ENCODE measurements at places on chromosomes 6 and 20. TPM values are rescaled to one million over a fixed set of nuclear protein-coding genes. Genes with fewer than 3 reads are reported as not detected.

DNA sequence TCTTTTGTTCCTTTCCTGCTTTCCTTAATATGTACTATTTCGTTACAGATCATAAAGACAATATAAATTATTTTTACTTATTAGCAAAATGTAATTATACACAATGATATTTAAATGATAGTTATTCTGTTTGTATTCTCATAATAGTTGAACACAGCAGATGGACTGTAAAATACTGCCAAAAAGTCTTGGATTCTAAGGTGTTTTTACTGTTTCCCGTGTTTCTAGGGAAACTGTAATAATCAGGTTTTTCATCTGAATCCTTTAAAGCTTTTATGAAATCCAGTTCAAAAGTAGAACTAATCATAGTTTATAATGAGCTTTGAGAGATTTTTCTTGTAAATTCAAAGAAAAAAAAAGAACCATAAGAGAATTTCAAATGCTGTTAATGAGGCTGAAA, 148.4 kb downstream of the GRIK2 start:
- H3K27me3 ChIP-seq = no peaks in the 10 kb centered on the region
- no peak overlapping the region for H3K27ac ChIP-seq

- no peak overlapping the region for H3K27ac ChIP-seq
- no peaks in the 10 kb centered on the region for H3K27me3 ChIP-seq
- H3K36me3 ChIP-seq = no peaks in the 10 kb centered on the region
- H3K4me3 ChIP-seq = no peak overlapping the region
- no peak for DNase-seq
- H3K4me1 ChIP-seq = no peaks in the 10 kb centered on the region
These were observed 776.3 kb downstream of the EYS start for GRCh38 chr6:64930681-64931080.

GRCh38 chr20:50015993-50016770, 33.4 kb downstream of the SNAI1 start:
- peaks cover 5% of the 10 kb centered on the region for H3K4me1 ChIP-seq
- no peak for DNase-seq
- H3K27ac ChIP-seq = no peak overlapping the region
- H3K4me3 ChIP-seq = no peak overlapping the region
- no peaks in the 10 kb centered on the region for H3K36me3 ChIP-seq

GRCh38 chr6:29651413-29652197, 5.3 kb upstream of the MOG start:
- H3K36me3 ChIP-seq = no peaks in the 10 kb centered on the region
- no peak overlapping the region for H3K27ac ChIP-seq
- no peaks in the 10 kb centered on the region for H3K27me3 ChIP-seq
- no peaks in the 10 kb centered on the region for H3K4me1 ChIP-seq
- no peak overlapping the region for H3K4me3 ChIP-seq
- no peak for DNase-seq

GRCh38 chr6:18753076-18753475, 365.9 kb downstream of the RNF144B start:
- no peak overlapping the region for H3K4me3 ChIP-seq
- H3K4me1 ChIP-seq = no peaks in the 10 kb centered on the region
- H3K27me3 ChIP-seq = no peaks in the 10 kb centered on the region

The NMBR gene
- total RNA-seq = not detected

The RIN2 gene
- total RNA-seq = 65.2 TPM

GRCh38 chr6:120553353-120553752, 780.9 kb downstream of the TBC1D32 start:
- no peaks in the 10 kb centered on the region for H3K27me3 ChIP-seq
- no peak for DNase-seq
- no peak overlapping the region for H3K4me3 ChIP-seq
- H3K4me1 ChIP-seq = no peaks in the 10 kb centered on the region

The ENPP1 gene
- total RNA-seq = 5.7 TPM

GRCh38 chr6:39929733-39930461, 4.4 kb downstream of the MOCS1 start:
- H3K4me3 ChIP-seq = no peak overlapping the region
- H3K36me3 ChIP-seq = no peaks in the 10 kb centered on the region
- no peak for DNase-seq
- H3K27ac ChIP-seq = peak overlapping the region; percentile 49
- H3K27me3 ChIP-seq = no peaks in the 10 kb centered on the region
- no peaks in the 10 kb centered on the region for H3K4me1 ChIP-seq

DNA sequence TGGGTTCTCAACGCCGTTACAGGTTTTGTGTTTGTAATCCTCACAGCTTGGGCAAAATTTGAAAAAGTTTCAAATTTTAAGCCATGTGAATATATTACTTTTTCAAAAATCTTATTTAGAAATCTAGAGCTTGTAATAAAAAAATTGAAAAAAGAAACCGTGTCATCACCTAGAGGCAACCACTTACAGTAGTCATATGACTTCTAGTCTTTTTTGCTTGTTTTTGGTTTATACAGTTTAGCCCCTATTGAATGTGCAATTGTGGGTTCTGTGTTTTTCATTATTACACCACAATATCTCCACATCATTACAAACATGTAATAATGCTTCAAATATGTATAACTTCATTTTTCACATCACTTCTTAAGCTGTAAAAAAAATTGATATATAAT, 888 bp downstream of the DYNLRB1 start:
- no peaks in the 10 kb centered on the region for H3K27me3 ChIP-seq
- no peak for DNase-seq
- H3K36me3 ChIP-seq = no peaks in the 10 kb centered on the region
- H3K4me3 ChIP-seq = peak overlapping the region; percentile 59

GRCh38 chr6:53989504-53989903, 121.7 kb upstream of the MLIP start:
- no peak overlapping the region for H3K27ac ChIP-seq
- H3K27me3 ChIP-seq = no peaks in the 10 kb centered on the region
- H3K4me1 ChIP-seq = no peaks in the 10 kb centered on the region
- no peak overlapping the region for H3K4me3 ChIP-seq
- no peak for DNase-seq
- no peaks in the 10 kb centered on the region for H3K36me3 ChIP-seq

GRCh38 chr6:117156741-117157140, 108.6 kb upstream of the VGLL2 start:
- H3K4me3 ChIP-seq = no peak overlapping the region
- DNase-seq = no peak
- no peaks in the 10 kb centered on the region for H3K27me3 ChIP-seq
- H3K27ac ChIP-seq = no peak overlapping the region

DNA sequence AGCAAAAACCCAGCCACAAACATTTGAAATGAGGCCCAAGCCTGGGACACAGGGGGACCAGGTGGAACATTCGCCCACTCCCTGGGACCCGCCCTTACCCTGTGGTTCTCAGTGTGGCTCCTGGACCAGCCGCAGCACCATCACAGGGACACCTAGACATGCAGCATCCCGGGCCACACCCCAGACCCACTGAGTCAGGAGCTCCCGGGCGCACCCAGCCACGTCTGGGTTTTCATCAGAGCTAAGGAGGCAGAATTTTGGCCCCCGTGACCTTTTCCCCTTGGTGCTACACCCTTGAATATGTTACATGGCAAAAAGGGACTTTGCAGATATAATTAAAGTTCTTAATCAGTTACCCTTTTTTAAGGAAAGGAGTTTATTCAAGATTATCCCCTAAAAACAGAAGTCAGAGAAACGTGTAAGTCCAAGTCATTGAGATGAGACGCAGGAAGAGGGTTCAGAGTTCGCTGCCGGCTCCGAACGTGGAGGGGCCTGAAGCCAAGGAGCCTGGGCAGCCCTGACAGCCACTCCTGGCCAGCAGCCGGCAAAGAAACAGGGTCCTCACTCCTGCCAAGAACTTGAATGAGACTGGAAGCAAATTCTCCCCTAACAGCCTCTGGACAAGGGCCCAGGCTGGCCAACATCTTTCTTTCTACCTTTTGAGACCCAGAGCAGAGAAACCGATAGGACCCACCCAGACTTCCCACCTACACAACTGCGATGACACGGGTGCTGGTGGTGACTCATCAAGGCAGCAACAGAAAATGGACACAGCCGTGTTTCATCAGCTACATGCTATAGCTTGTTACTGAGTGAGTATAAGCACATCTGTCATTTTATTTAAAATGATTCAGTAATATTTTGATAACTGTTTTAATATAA, 25.3 kb downstream of the BFSP1 start:
- H3K27me3 ChIP-seq = no peaks in the 10 kb centered on the region
- H3K4me3 ChIP-seq = peak overlapping the region; percentile 56
- no peaks in the 10 kb centered on the region for H3K36me3 ChIP-seq
- no peak overlapping the region for H3K27ac ChIP-seq

- H3K36me3 ChIP-seq = no peaks in the 10 kb centered on the region
- peak overlapping the region; percentile 78 for H3K27ac ChIP-seq
- no peaks in the 10 kb centered on the region for H3K4me1 ChIP-seq
- H3K4me3 ChIP-seq = no peak overlapping the region
These were observed 53.3 kb upstream of the TAF8 start for GRCh38 chr6:41996997-41997396.
